Stimulated activated CD4-positive, alpha-beta T cell treated with anti-CD3 and anti-CD28 coated beads, Interleukin-15, amount 100 ng/mL, for 1 hour (primary cell): ENCODE measurements at places on chromosomes 6 and 20.

- no peak for DNase-seq
Measured at GRCh38 chr6:39041072-39041471, 7.5 kb upstream of the GLP1R start.

GRCh38 chr6:117425431-117426153 is at the start of gene ROS1:
Gene ROS1, minus strand, starts transcription at chr6:117425942. Its CDS starts 286 bp downstream, at chr6:117425656.
- no peak for DNase-seq

DNA sequence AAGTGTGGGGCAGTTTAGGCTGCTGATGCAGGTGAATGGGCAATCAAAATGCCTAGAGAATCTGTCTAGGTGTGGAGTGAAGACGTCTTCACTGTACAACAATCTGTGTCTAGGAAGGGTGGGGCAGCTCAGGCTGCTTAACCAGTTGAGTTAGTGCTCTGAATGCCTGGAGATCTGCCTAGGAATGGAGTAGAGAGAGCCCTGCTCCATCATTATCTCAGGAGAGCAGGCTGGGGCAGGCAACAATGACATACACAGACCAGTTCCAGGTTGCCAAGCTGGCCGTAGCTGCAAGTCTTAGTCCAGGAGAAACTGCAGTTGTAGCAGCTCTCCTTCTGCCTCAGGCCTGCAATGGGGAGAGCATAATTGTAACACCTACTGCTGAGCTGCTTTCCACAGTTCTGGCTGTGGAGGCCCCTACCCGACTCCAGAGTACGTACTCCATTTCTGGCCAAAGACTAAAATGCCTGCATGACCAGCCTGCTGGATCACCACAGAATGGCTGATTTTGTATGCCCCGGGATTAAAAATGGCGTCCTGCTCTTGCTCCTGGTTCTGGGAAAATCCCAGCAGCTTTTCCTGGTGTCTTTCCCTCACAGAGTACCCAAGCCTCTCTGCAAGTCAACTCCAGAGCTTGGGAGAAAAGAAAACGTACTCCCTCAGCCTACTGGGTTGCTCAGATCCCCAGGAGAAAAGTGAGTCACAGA is 545.4 kb downstream of the ADGRB3 start:
- no peak for DNase-seq

DNA sequence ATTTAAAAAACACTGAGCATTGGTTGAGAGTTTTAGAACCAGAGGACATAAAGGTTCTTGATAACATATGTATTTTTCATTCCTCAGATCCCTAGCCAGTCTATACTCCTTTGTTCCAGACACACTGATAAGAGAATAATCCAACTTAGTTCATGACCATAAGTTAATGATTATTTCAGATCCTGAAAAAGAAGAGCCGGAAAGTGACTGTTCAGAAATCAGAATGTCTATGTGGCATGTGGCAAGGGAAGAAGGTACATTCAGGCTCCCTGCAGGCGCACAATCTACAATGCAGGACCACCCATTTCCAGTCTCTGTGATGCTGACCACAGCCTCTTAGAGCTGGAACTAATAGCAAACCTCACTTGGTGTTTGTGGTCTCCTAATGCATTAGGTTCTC is 666.7 kb upstream of the AGPAT4 start:
- no peak for DNase-seq

DNA sequence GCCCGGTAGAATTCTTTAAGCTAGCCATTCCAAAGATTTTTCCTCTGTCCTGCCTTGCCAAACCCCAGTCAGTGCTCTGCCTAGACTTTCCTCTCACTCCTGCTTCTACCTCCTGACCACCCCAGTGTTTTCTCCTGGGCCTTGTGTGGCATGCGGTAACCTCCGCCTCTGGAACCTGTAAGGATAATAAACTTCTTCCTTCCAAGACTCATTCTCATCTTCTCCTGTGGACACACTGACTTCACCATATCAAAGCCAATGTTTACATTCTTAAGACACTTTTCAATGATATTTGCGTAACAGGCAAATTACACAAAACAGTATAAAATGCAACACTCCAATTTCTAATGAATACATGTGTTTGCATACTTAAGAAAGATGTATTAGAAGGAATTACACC is 354.6 kb downstream of the RNF144B start:
- DNase-seq = no peak

DNA sequence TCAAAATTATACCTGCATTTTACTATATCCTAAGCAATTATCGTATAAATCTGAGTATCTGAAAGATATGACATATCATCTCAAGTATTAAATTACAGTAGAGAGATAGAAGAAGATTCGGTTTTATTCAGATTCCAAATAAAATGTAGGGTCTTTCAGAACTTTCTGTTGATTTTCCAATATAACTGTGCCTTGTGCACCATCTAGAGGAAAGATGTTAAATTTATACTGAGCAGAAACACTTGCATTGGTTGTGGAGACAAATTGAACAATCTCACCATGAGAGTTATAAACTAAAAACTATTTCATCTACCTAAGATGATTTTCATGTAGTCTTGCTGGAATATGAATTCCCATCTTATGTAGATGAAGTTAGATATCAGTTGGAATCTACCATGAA is 26.8 kb upstream of the HSF2 start:
- no peak for DNase-seq

DNA sequence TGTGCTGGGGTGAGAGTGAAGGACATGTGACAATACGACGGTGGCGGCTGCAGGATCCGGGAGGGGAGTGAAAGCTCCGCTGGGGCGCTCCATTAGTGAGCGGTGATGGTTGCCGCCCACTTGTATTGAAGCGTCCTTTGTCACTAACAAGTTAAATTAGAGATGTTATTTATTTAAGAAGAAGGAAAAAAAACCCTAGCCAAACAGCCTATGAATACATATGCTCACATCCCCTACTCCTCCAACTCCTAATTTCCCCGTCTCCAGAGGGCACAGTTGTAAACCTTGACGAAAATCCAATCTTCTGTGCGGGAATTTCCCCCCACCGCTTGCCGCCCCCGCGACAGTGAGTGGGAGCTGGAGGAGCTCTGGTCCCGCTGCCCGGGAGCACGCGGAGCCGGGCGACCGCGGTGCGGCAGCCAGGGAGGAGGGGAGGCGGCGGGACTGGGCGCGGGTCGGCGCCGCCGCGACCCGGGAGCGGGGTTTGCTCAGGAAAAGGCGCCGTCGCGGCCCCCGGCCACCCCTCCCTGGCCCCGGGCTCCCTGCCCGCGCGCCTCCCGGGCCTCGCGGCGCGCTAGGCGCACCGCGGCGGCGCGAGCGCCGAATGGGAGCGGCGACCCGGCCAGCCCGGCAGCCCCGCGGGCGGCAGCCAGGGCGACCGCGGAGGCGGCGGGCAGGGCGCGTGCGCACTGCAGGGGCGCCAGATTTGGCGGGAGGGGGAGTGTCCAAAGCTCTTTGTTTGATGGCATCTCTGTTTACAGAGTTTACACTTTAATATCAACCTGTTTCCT is at the start of gene MYB:
Gene MYB (plus strand): TSS at position 767 of the 791 bp plus-strand sequence. CDS start 206 bp downstream, outside the sequence.
- peak; percentile 46 for DNase-seq

GRCh38 chr6:74731204-74731603 is 474.6 kb downstream of the COL12A1 start:
- DNase-seq = no peak

- DNase-seq = no peak
Measured at GRCh38 chr20:62772103-62772611, 24.1 kb upstream of the MRGBP start.

GRCh38 chr6:37689381-37689780 is 8.3 kb downstream of the MDGA1 start:
- no peak for DNase-seq

- no peak for DNase-seq
Measured at GRCh38 chr6:139568151-139568955, 193.9 kb upstream of the CITED2 start.

DNA sequence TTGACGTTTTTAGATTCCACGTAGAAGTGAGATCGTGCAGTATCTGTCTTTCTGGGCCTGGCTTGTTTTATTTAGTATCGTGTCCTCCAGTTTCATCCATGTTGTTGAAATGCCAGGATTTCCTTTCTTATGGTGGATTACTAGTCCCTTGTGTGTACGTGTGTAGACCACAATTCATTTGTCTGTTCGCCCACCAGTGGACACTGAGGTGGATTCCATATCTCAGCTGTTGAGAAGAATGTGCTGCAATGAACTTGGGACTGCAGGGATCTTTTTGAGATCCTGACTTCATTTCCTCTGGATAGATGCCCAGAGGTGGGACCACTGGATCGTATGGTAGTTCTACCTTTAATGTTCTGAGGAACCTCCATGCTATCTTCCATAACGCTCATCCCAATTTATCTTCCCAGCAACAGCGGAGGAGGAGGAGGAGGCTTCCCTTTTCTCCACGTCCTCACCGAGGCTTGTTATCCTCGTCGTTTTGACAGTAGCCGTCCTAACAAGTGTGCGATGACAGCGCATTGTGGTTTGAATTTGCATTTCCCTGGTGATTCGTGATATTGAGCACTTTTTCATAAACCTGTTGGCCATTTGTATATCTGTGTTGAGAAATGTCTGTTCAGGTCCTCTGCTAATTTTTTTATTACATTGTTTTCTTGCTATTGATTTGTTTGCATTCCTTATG is 62.4 kb downstream of the CDH4 start:
- DNase-seq = no peak

DNA sequence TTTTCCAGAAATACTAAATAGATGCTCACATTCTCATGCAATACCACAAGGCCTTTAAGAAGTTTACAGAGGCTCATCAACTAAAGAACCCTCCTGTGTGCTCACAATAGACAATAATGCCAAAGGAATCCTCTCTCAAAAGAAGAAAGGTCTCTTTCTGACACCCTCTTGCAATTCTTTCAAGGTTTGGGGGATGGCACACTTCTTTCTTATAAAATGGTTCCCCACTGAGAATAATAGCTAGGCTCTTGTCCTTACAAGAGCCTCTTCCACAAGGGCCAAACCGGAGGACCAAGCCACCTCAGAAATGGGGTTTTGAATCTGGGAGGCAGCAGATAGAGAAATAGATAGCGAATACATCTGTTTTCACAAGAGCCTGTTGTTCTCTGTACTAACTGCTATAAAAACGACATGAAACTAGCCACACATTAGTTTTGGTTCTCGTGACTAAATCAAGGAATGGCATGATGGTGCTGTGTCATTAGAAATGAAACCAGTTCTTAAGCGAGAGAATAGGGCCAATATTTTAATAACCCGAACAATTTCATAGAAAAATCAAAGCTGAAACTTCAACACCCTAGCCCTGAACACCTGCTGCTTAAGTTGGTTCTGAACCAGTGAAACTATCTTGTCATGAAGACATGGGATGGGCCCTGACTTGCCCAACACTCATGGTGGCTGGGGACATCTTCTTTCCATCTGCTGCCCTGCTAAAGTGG is 81.1 kb downstream of the PRDM1 start:
- no peak for DNase-seq

DNA sequence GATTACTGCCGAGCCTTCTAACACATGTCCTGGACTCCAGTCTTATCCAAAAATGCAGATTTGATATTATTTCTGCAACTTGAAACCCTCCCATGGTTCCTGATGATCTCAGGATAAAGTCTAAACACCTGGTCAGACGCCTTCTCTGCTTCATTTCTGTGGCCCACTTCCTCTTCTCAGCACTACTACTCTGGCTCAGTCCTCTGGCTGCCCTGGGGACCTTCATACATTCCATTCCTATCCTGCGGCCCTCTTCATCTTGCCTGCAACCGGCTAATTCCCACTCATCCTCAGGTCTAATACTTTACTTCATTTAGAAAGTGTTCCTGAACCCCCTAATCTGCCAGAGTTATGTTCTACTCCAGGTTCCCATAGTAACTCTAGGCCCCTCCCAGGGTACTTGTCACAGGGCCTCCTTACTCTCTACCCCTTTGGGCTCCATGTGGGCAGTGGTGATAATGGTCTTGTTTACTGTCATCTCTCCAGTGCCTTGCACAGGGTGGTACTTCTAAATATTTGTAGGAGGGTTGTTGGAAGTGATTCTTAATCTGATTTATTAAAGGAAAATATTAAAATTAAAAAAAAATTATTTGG is 18.9 kb downstream of the MAN1A1 start:
- DNase-seq = no peak

DNA sequence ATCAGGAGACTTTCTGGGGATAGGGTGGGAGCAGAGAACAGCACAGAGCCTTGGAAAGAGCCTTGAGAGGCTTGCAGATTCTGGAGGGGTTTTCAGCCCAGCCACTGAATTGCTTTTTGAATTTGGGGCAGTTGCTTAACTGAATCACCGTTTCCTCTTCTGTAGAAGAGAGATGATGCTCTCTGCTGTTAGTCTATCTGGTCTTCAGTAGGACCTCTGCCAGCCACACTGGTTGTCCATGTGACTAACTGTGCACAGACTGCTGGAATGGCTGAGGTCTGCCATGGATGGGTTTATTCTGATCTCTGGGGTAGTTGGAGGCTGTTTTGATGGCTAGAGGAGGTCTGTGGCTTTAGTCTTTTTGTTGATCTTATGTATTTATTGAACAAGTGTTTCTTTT is 21.4 kb upstream of the PRDM1 start:
- no peak for DNase-seq

DNA sequence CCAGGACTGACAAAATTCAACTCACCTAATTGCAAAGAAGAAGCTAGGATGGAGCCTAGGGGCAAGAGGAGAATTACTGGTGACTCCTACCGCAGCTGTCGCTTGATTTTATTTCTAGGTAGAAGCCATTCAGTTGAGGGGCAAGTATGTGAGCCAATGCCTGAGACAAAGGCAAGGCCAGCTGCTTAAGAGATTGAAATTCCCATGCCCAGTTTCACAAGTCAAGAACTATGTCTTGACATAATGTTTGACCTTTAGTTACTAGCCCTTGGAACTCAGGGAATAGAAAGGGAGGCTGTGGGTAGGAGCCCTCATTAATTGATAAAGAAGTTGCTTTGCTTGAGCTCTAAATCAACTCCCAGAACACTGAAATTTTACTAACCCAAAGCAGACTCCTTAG is 54.0 kb downstream of the GPR63 start:
- no peak for DNase-seq
